Naive B cell (primary cell): ENCODE measurements at places on chromosomes 13 and 19.
A peak's percentile ranks its signal among the peaks of the same experiment; 100 is the strongest.

DNA sequence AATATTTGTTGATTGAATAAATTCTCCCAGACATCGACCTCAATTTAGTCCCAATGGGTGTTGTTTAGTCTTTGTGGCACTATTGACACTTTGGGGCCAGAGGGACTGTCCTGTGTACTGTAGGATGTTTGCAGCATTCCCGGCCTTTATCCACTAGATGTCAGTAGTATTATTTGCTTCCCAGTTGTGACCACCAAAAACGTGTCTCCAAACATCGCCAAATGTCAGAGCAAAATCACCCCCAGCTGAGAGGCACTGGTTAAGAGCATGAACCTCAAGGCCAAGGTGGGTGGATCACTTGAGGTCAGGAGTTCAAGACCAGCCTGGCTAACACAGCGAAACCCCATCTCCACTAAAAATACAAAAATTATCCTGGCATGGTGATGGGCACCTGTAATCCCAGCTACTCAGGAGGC is 15.4 kb downstream of the NLRP12 start:
- no peak for DNase-seq

- no peak for DNase-seq
Measured at GRCh38 chr13:80524447-80525215, 183.7 kb upstream of the SPRY2 start.

- no peak for DNase-seq
Measured at GRCh38 chr13:78228211-78228610, 309.6 kb upstream of the EDNRB start.

- no peak for DNase-seq
Measured at GRCh38 chr19:47614021-47614295, 5.0 kb downstream of the BICRA start.

DNA sequence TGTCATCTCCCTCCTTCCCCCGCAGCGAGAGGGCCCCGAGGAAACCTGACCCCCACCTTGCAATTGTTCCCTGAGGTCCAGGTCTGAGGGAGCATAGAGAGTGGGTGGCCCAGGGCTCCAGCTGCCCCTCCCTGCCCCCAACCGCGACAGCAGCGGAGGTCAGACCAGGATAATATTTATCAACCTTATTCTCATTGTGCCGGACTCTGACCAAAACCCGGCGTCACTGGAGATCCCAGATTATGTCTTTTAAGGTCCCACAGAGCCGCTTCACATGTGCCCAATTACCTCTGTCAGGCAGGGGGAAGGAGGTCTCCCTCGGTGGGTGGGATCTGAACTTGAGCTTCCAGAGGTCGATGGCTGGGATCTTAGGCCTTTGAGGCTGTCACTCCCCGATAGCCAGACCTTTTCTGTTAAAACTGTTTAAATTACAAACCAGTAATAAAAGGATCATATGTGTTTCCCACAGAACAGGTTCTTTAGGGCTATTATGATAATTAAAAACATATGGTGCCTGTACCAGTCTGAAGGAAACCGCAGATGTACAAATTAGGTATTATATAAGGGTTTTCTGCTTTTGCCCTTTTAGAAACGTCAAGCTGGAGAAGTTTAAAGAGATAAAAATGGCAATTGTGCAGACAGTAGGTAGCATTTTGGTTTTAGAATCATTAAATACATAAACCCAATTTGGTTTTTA is 195.5 kb downstream of the ZNF536 start:
- no peak for DNase-seq

DNA sequence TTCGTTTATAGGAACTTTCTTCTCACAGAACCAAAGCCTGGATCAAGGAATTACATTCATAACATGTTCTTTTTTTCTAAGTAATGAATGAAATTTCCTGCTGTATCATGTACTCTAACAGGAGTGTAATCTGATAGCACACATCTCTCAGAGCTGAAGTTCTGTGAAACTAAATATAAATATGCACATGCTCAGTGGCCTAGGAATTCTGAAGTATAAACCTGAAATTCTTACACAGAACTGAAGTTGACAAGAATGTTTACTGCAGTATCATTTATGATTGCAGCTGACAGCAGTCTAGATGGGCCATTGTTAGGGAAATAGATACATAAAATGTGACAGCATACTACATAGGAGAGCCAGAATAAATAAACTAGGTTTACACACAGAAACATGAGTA is 54.5 kb downstream of the USP12 start:
- DNase-seq, result no peak

- DNase-seq, result no peak
Measured at GRCh38 chr13:106381091-106381490, 154.4 kb downstream of the EFNB2 start.

- no peak for DNase-seq
Measured at GRCh38 chr13:25180775-25181537, 8.9 kb upstream of the AMER2 start.

GRCh38 chr19:31223740-31224534 is 125.3 kb downstream of the TSHZ3 start:
- DNase-seq, result no peak

GRCh38 chr19:31262725-31263191 is 86.5 kb downstream of the TSHZ3 start:
- DNase-seq, result no peak

GRCh38 chr13:87887459-87888123 is 216.4 kb downstream of the SLITRK5 start:
- DNase-seq, result no peak

DNA sequence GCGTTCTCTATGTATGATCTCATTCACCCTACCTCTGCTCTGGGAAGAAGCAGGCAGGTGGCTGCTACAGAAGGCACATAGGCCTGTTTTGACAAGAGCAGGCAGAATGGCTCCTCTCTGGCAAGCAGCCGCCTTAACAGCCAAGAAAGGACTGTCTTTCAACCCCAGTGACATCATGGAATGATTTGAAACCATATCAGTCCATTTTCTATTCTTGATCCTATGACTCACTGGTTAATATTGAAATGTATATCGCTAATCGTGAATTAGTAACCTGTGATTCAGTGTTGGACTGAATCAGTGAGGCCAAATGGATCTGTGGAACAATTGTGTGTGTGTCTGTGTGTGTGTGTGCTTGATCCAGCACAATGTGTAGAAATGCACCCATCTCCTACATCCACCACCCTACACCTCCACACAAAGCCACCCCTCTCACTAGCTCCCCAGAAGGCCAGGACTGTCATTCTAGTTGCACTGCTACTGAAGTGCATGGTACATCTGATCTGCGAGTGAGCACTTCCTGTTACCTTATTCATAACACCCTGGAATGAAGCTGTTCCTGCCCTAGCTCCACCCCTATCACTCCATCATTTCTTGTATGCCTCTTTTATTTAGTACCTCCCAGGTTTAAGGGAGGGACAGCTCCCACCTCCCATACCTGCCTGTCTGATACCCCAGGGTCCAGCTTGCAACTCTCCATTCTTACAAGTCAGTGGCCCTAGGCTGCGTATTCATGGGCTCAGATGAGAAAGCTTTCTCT is 460.0 kb downstream of the FOXO1 start:
- no peak for DNase-seq

- peak; percentile 71 for DNase-seq
Measured at GRCh38 chr19:12778017-12778904, 2.9 kb upstream of the HOOK2 start.

GRCh38 chr13:19864746-19865309 is 1.4 kb upstream of the ZMYM5 start:
- no peak for DNase-seq

GRCh38 chr13:73833325-73834070 is 300.7 kb downstream of the KLF12 start:
- DNase-seq, result no peak

GRCh38 chr13:103862525-103862924 is 796.3 kb upstream of the SLC10A2 start:
- DNase-seq, result no peak

DNA sequence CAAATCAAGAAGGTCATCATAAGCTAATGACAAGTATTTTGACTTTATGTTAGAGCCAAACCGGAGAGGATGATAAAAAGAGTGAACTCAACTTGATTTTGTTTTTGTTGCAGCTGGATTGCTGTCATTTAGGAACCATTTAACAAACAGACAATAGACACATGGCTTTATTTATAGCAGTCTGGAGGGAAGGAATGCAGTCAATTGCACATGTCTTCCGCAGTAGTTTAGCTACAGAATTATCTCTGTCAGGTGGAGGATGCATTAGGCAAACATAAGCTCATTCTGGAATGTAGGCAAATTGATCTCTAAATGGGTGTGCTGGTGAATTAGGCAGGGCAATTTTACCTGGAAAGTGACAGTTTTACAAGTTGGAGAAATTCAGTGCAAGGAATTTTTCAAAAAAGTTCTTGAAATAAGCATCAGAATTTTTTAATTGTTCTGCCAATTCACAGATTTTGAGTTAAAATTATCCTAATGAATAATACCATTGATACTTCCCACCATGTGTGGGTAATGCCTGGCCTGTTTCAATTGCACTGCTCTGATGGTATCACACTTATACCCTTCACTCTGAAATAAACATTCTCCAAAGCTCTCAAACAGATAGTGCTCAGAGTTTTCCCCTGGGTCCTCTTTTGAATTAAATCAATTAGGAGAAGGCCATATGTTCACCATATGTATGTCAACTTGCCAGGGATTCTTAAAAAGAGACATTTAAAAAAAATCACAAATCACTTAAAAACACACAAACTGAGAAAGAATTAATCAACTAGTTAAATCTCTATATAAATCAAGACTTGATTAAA is 318.3 kb downstream of the NDFIP2 start:
- no peak for DNase-seq

DNA sequence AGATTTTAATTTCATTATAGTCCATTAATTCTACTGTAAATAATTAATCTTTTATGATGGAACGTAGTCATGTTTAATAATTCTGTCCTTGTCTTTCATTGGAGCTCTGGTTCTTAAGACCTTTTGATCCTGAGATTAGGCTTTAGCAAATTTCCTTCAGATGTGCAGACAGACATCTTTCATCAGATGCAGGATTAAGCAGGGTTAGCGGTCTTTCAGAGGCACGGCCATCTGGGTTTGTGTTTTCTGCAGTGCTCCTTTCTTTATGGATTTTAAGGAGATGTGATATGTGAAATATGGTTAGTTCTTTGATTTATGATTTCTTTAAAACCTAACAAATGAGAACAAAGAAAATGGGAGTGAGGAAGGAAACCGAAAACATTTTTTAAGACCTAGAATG is 643.9 kb upstream of the SGCG start:
- no peak for DNase-seq

- no peak for DNase-seq
Measured at GRCh38 chr19:28920269-28921066, 292.5 kb downstream of the UQCRFS1 start.

DNA sequence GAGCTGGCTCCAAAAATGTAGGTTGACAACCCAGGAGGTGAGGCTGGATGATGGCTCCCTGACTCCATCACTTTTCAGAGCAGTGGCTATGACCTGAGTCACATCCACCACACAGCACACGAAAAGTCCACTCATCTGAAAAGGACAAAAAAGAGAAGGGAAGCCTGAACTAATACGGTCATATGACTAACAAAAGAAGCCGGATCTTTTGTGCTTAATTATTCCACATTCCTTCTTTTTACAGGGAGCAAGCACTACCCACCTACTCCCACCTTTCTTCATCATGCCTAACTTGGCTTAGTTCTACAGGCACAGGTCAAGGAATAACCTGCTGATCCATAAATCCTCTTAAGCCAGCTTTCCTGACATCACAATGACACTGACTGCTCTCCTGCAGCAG is 601.3 kb upstream of the MIR17HG start:
- no peak for DNase-seq

DNA sequence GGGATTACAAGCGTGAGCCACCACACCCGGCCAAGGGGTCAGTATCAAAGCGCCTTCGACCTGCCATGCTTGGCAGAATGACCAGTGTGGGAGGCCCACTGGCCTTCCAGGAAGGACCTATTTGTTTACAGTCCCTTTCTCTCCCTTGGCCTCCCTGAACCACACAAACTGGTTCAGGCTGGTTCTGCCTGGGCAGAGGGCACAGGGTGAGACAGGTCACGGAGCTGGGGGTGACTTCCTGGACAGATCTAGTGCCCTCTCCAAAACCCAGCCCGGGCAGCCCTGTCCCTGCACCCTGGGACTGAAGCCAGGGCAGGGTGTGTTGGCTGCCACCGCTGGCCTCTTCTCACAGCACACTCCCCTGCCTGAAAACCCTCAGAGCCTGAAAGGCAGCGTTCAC is 11.3 kb downstream of the PLEKHF1 start:
- no peak for DNase-seq

- no peak for DNase-seq
Measured at GRCh38 chr13:109361562-109362289, 424.7 kb downstream of the IRS2 start.

DNA sequence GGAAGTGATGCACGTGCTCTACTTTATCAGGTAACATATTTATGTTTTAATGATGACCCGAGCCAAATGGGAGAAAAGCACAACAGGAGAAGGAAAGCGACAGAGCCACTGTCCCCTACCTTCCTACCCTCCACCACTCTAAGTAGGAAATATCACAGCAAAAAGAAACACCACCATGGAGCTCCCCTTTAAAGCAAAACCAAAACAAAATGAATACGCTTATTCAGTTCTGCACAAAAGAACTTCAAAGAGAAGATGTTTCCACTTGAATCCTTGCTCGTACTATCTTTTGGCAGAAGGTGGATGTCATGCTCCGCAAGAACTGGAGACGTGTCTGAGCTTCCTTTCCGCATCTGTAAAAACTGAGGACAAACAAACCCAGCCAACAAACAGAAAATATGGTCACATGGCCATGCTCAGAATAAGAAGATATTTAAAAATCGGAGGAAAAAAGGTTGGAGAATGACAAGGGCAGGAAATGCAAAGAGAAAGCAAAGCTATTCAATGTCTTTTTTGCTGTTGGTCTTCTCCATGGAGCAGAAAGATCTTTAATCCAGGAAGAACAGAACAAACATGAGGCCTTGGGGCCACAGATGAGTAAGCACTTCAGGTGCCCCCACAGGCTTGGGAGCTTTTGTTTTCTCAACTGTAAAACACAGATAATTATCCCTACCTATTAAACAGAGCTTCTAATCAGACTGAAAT is 19.5 kb downstream of the N4BP2L1 start:
- no peak for DNase-seq

DNA sequence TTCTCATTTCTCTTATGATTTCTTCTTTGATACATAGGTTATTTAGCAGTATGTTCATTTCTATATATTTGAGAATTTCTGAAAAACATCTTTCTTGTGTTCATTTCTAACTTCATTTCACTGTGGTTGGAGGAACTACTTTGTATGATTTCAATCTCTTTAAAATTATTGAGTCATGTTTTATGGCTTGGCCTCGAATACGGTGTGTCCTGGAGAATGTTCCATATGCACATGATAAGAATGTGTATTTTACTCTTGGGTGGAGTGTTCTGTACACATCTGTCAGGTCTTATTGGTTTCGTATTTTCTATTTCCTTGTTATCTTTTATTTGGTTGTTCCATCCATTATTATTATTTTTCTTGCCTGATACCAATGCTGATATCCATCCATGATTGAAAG is 22.9 kb downstream of the DNM2 start:
- no peak for DNase-seq
